ENCODE measurements at places on chromosomes 4 and X.

DNA sequence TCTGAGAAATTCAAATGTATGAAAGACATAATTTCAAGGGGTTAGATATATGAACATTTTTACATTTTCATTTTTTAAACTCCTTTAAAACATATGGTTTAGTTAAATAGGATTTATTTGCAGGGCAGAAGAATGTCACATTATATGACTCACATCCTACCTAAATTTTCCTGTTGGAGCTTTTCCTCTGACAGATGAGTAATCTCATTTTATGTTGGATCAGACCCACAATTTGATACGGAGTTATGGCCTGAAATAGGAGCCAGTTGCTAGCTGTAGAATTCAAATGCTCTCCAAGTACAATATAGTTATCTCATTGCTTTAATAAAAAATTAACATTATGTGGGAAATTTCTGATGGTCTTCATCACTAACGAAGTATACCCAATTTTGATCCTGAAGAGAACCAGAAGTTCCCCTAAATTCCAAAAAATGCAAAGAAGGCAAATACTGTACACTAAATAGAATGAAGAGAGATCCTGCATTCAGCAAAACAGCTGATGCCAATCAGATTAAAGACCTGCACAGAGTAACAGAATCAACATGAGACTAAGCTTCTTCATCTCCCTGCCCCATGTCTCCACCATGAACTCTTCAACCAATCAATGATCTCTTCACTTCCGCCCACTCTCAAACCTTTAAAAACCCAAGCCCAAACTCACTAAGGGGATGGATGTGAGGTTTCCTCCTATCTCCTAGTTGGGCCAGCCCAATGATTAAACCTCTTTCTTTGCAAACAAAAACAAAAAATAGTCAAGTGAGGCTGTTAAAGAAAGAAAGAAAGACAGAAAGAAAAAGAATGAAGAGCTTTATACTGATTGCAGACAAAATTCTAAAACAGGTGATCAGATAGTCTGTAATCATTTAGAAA, 10.9 kb upstream of the EXOSC9 start:
- H3K36me3 ChIP-seq: no peaks in the 10 kb centered on the region
- no peaks in the 10 kb centered on the region for H3K4me1 ChIP-seq
- no peak for DNase-seq
- no peak overlapping the region for H3K27ac ChIP-seq

DNA sequence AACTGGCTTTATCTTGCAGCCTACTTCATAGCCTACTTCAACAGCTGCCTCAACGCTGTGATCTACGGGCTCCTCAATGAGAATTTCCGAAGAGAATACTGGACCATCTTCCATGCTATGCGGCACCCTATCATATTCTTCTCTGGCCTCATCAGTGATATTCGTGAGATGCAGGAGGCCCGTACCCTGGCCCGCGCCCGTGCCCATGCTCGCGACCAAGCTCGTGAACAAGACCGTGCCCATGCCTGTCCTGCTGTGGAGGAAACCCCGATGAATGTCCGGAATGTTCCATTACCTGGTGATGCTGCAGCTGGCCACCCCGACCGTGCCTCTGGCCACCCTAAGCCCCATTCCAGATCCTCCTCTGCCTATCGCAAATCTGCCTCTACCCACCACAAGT, 4.0 kb downstream of the GPR50 start:
- H3K4me1 ChIP-seq: peaks cover 4% of the 10 kb centered on the region
- H3K27ac ChIP-seq: no peak overlapping the region
- no peak for DNase-seq
- peaks cover 27% of the 10 kb centered on the region for H3K27me3 ChIP-seq

DNA sequence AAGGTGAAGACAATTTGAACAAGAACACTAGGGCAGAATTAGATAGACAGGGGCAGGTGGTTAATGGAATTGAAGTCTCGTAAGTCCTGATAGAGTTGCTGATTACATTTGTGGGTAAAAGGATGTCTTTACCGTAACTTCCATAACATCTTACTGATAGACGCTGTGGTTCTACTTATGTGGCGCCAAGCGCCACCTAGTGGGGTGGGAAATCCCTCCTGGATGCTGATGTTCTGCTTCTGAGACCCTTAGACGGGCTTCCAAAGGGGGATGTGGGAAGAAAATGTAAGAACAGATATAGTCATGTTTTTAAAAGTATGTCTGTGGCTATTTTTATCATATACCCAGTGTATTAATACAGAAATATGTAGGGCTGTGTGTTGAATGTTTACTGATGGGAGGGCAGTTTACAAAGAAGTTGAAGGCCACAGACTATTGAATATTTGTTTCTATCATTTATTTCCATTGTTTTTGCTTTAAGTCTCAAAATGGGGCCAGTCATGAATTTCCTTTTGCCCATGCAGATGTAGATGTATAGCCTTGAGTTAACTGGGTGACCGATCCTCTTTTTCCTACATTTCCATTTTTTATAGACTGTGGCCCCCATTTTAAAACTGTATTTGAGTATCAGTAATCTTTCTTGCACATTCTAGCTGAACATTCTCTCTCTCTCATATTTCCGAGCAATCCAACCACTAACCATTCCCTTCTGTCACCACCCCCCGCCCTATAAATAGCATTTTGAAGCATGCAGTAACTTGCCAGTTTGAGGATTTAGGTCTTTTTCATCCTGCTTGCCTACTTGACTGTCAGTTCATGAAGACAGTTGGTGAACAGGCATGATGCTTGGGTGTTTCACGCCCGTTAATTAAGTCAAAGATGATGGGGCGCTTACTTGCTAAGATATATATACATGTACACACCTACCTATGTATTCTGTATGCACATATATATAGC, 12.1 kb upstream of the TLR8 start:
- no peaks in the 10 kb centered on the region for H3K36me3 ChIP-seq
- DNase-seq: no peak
- H3K4me3 ChIP-seq: no peak overlapping the region
- no peak overlapping the region for H3K27ac ChIP-seq

DNA sequence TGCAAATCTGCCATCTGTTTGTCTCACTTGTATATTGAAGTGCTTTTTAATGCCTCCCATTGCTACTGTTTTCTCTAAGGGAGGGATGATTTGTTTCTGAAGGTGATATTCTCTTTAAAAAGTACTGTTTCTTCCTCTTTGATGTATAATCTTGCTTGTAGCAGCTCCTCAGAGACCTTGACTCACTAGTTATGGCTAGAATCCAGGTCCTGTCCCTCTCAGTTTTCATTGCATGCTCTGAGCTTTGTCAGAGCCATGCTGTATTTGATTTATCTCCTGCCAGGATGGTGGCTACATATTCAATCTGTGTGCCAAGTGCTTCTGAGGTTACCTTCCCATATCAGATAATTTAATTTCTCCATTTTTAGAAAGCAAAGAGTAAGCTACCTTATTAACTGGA, 56.0 kb downstream of the GLUD2 start:
- no peak for DNase-seq
- H3K27ac ChIP-seq: no peak overlapping the region
- H3K4me3 ChIP-seq: no peak overlapping the region
- H3K4me1 ChIP-seq: no peaks in the 10 kb centered on the region
- H3K27me3 ChIP-seq: no peaks in the 10 kb centered on the region
- no peaks in the 10 kb centered on the region for H3K36me3 ChIP-seq

- no peaks in the 10 kb centered on the region for H3K36me3 ChIP-seq
- no peak overlapping the region for H3K27ac ChIP-seq
- no peaks in the 10 kb centered on the region for H3K27me3 ChIP-seq
- DNase-seq: no peak
- no peak overlapping the region for H3K4me3 ChIP-seq
Measured at GRCh38 chr4:94689155-94689860, 68.4 kb upstream of the BMPR1B start.

DNA sequence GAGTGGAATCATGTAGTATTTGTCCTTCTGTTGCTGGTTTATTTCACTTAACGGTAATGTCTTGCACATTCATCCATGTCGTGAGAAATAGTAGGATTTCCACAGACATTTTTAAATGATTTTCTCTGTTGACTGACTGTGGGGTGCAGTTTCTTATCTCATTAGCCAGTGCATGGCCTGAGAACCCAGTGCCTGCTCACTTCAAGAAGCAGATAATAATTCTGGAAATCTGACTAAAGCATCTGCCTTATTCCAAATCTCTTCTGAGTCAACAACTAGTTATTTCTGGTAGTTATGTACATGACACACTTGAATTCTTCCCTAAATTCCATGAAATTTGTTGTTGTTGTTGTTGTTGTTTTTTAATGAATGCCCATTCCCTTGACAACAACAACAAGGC, 77.6 kb downstream of the NPFFR2 start:
- no peaks in the 10 kb centered on the region for H3K27me3 ChIP-seq
- no peak overlapping the region for H3K4me3 ChIP-seq
- H3K27ac ChIP-seq: no peak overlapping the region
- no peaks in the 10 kb centered on the region for H3K36me3 ChIP-seq

- no peak for DNase-seq
- no peak overlapping the region for H3K4me3 ChIP-seq
- H3K4me1 ChIP-seq: no peaks in the 10 kb centered on the region
- H3K27ac ChIP-seq: no peak overlapping the region
- H3K27me3 ChIP-seq: no peaks in the 10 kb centered on the region
Measured at GRCh38 chrX:46626566-46626965, 53.0 kb downstream of the CHST7 start.

Measured in Panc1 (cell line).